Activated CD8-positive, alpha-beta memory T cell treated with anti-CD3 and anti-CD28 coated beads, Interleukin-2, amount 10 ng/mL, durations not matched to agents 7 days and 5 days (primary cell): ENCODE measurements at places on chromosomes 12 and 14.

- no peak for DNase-seq
Measured at GRCh38 chr14:88937706-88938105, 113.3 kb downstream of the TTC8 start.

DNA sequence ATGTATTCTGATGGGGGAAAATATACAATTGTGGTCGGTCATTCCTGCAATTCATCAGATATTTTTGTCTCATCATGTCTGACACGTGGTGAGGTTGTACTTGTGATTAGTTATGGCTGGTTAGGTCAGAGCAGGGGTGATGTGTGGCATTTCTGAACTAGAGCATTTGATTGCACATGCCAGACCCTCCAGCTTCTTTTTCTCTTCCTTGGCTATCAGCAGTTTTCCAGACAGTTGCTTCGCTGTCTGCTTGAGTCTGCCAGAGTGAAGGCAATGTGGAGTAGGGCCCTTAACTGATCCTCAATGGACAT, 25.9 kb downstream of the TMEM117 start:
- DNase-seq: no peak

DNA sequence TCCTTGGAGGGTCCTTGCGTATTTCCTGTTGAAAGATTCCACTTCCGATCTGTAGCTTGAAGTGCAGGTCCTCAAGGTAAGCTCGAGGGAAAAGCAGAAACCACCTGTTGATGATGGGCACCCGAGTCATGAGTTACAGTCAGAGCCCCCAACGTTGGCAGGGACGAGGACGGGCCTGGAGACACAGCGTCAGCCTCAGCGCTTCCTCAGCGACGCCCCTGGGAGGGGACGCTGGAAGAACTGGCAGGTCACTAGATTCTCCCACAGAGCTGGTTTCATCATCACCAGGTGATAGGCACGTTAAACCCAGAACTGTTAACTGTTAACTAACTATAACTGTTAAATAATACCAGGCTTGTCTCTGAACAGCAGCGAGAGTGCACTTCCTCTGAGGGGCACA, 101.8 kb downstream of the TNFAIP2 start:
- no peak for DNase-seq

GRCh38 chr12:53623548-53624385, 2.4 kb downstream of the ATF7 start:
- DNase-seq: no peak

- no peak for DNase-seq
Measured at GRCh38 chr12:10453156-10453555, at the start of gene KLRC1. KLRC1 (minus strand) TSS chr12:10453377; CDS start chr12:10451156, 2,221 bp downstream.

DNA sequence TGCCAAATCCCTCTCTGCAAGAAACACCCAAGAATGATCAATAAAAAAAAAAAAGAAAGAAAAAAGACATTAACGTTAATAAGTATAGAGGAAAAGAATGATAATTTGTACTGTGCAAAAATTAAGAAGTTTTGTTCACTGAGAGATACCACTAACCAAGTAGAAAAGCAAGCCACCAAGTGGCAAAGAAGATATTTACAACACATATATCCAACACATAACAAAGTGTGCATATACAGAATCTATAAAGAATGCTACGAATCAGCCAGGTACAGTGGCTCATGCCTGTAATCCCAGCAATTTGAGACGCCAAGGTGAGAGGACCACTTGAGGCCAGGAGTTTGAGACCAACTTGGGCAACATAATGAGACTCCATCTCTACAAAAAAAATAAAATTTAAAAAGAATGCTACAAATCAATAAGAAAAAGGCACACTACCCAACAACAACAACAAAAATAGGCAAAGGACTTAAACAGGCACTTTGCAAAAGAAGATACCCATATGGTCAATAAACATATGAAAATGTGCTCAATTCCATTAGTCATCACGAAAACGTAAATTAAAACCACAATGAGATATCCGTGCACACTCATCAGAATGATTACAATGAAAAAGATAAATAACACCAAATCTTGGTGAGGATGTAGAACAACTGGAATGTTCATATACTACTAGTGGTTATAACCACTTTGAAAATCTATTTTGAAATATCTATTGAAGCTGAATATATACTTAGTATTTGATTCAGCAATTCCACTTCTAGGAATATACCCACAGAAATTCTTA, 19.8 kb downstream of the GALNT4 start:
- DNase-seq: no peak

DNA sequence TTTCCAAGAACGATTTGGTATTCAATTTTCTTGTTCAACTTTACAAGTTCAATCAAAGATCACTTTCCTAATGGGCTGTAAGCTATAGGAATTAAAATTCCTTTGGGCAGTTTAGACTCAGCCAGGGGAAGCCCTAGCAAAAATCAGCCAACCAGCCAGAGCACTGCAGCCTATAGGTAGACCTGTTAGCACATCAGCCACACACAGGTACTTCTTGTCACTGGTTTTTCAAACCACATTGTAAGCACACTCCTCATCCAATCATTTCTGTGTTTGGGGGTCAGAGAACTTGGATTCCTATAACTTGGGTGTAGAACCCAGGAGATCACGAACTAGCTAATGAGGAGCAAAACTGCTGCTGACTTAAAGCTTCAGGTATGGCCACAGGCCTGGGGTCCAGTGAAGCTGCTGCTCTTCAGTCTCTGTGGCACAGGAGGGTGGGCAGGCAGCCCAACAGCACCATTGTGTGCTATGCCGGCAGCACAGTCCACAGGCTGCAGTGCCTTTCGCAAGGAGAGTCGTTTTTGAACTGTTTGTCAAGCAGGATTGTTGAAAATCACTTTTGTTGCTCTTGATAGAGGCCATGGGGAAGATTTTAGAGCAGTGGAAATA, 87.3 kb upstream of the RFX4 start:
- DNase-seq: no peak

GRCh38 chr12:44076871-44077270, 241.0 kb downstream of the TMEM117 start:
- no peak for DNase-seq

GRCh38 chr14:102973706-102974285, 51.3 kb downstream of the AMN start:
- DNase-seq: no peak

- peak; percentile 92 for DNase-seq
Measured at GRCh38 chr12:108568338-108569154, 6.2 kb downstream of the ISCU start.

GRCh38 chr12:48183091-48183875, at the start of gene CCDC184:
CCDC184 (plus strand) TSS chr12:48183644; CDS start chr12:48184123, 479 bp downstream.
- peak; percentile 84 for DNase-seq

DNA sequence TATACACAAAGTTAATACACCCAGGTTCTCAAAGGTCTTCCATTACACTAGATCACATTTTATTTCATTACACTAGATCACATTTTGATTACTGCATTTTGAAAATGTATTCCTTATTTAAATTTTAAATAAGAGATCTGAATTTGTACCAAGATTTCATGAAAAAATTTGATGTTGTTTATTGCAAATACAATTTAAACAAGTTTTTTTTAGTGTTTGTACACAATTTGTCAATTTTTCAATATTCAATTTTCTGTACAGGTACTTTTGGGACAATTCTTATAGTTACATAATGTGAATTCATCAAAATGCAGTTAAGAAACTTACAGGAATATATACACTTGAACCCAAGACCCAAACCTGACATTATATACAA, 14.3 kb downstream of the SLC38A2 start:
- no peak for DNase-seq

GRCh38 chr12:2844786-2845185, 10.0 kb upstream of the NRIP2 start:
- DNase-seq: no peak

GRCh38 chr14:99688210-99688581, 4.1 kb downstream of the CYP46A1 start:
- DNase-seq: peak; percentile 22

DNA sequence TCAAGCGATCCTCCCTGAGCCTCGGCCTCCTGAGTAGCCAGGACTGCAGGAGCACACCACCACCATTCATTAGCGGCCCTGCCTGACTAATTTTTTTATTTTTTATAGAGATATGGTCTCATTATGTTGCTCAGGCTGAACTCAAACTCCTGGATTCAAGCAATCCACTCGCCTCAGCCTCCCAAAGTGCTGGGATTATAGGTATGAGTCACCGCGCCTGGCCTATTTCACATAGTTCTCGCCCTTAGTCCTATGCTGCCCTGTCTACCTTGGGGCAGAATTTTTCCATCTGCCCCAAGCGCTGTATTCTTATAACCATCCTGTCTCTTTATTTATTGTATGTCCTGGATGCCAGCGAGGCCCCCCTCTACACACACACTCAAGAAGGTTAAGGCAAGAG, 50.9 kb upstream of the BCL2L14 start:
- DNase-seq: no peak

- no peak for DNase-seq
Measured at GRCh38 chr12:48631071-48631470, 51.0 kb downstream of the KANSL2 start.
